ENCODE measurements at places on chromosomes 4 and X.

DNA sequence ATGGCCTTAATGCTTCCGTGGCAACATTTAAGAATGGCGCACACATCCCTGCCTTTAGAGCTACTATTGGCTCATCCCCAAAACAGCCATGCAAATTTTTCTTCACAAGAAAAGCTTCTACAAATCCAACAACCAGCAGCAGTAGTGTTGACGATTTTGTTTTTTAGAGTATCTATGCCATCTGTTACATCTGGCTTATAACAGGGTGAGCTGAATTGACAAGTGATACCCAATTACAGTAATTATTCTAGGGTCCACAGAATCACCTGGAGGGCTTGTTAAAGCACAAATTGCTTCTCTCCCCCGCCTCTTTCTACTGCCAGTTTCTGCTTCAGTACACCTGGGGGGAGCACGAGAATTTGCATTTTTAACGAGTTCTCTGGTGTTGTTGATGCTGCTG is 34.1 kb downstream of the DCHS2 start:
- no peak for DNase-seq

DNA sequence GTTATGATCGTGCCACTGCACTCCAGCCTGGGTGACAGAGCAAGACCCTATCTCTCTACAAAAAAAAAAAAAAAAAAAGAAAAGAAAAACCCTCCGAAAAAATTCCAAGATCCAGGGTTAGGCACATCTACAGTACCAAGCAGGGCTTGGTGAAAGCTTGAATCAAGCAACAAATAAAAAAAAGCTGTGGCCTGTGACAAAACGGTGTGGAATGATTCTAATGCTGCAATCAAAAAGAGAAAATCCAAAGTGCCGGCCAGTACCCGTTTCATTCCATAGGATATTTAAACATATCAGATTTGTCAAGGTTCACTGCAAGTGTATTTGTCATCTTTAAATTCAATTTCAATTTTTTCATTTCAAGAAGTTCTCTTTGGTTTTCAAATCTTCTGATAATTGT is 20.5 kb downstream of the RWDD4 start:
- no peak for DNase-seq

DNA sequence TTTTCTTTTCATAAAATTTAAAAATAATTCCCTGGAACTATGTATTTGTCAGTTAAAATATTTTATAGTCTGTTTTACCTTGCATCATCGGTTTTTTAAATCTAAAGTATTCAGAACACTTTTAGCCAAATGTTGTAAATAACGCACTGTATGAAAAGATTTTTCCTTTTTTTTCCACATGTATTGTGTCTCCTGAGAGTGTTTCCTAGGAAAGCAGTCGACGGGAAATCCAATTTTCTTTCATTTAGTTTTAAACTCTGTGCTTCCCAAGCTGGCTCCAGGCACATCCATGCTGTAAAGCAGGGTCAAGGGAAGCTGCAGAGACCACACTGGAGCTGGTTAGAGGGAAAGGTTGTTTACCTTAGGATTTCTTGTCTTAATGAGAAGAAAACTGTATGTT is 1724.3 kb upstream of the TENM3 start:
- DNase-seq = no peak

- DNase-seq = no peak
Observed at GRCh38 chr4:14924076-14924811, 78.0 kb upstream of the CPEB2 start.

DNA sequence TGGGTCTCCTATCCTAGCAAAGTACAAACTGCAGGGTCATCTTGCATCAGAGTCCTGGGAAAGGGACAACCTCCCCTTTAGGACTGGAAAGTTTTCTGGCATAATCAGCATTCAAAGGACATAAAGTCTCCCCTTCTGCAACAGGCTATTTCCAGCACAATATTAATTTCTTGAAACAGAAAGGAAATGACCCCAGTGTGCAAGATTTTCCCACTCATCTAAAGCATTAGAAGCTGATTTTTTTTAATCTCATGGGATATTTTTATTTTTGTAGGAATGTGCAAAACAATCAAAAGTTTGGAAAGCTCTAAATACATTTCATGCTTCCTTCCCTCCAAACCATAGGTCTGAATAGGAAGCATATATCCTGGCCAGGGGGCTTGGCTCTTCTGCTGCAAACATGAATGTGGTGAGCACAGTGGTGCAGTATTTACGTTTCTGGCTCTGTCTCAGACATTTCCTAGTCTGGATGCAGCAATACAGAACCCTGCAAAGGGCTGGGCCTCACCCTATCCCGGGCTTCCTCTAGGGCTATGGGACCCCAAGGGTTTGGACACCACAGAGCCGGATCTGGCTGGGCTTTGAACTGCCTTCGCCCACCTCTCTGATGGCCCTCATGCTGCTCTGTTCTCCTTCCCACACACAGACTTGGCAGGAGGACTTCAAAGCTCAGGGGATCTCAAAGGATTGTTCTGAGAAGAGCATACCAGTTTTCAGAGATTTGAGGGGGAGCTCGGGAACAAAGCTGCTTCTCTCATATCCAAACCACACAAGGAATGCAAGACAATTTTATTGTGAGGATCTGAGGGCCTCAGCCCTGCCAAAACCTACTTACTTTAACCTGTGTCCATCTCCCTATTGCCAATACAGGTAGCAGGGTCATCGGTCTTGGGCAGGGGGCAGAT is 64.9 kb downstream of the POLR2B start:
- no peak for DNase-seq

- DNase-seq = no peak
Observed at GRCh38 chr4:60865273-60865672, 334.9 kb upstream of the ADGRL3 start.

- DNase-seq = no peak
Observed at GRCh38 chrX:10819973-10820372, 199.6 kb upstream of the MID1 start.

- peak; percentile 82 for DNase-seq
Observed at GRCh38 chr4:40856840-40857362, 107.1 kb downstream of the NSUN7 start.

DNA sequence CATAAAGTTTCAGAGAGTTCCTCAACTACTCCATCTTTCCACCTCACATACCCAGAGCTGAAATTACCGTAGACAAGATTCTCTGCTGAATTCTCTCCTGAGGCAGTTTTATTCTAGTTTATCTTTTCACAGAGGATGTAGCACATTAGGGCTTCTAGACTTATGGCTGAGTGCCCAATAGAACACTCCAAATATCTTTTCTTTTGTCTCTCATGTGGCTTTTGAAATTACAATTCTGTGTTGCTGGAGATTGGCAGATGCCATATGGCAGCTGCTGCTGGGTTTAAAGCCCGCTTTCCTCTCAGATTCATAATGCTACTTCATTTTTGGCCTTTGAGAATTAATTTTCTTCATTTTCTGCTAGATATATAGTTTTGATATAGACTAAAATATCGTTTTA is 107.6 kb upstream of the BANK1 start:
- DNase-seq = no peak

GRCh38 chrX:115147220-115147619 is 42.0 kb upstream of the RBMXL3 start:
- no peak for DNase-seq

GRCh38 chr4:108043526-108043925 is 53.8 kb downstream of the HADH start:
- DNase-seq = no peak

GRCh38 chr4:80313627-80314026 is 21.9 kb upstream of the CFAP299 start:
- DNase-seq = no peak

- DNase-seq = no peak
Observed at GRCh38 chrX:150036181-150036580, 97.9 kb upstream of the EOLA2 start.

GRCh38 chrX:17768997-17769396 is 31.7 kb downstream of the SCML1 start:
- no peak for DNase-seq

GRCh38 chr4:185127021-185127925 is 15.8 kb upstream of the SLC25A4 start:
- peak; percentile 52 for DNase-seq

DNA sequence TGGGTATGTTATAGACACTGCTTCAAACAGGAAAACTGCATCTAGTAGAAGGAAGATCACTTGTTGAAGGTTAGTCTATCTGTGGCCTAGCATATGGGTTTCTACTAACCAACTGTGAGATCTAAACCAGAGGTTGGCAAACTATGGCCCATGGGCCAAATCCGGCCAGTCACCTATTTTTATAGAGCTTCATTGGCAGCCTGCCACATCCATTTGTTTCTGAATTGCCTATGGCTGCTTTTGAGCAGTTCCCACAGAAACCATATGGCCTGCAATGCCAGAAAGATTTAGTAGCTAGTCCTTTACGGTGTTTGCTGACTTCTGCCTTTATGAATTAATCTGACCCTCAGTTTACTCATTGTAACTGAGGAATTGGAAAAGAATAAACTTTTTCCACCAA is 71.1 kb downstream of the MID1 start:
- DNase-seq = no peak

DNA sequence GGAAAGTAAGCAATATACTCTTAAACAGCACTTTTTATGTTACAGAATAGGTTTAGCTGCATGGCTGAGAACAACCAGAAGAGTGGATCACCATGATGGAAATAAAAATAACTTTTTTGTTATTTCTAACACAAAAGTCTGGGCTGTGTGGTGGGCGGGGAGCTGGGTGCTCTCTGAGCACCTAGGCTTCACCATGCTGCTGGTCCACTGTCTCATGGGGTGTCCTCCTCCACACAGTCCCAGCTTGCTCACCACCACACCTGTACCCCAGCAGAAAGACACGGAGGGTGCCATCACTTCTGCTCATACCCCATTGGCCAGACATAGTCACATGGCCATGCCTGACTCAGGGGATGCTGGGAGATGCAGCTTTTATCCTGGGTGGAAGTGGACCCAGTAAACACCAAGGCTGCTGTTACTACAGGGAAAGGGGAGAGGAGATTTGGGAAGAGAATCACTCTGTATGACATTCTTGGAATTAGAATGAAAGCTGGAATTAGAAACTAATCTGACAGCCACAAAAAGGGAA is 45.0 kb downstream of the CPZ start:
- DNase-seq = no peak

GRCh38 chrX:31499109-31499508 is 427.3 kb upstream of the FTHL17 start:
- DNase-seq = no peak

DNA sequence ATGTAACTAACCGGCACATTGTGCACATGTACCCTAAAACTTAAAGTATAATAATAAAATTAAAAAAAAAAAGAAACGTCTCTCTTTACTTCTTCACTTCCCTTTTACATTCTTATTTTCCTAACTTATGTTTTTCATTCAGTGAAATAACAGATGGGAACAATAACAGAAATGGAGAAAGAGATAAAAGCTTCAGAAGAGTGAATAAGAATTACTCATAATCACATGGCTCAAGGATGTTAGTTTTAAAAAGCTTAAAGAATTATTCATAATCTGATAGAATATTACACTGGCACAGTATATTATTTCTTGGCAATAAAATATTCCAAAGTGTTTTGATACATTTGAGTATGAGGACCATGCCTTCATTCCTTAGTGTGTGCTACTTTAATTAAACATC is 175.6 kb downstream of the COL25A1 start:
- DNase-seq = no peak

- no peak for DNase-seq
Observed at GRCh38 chr4:143625632-143626031, 74.8 kb downstream of the FREM3 start.

- DNase-seq = no peak
Observed at GRCh38 chr4:76873495-76873894, 24.4 kb downstream of the SOWAHB start.

DNA sequence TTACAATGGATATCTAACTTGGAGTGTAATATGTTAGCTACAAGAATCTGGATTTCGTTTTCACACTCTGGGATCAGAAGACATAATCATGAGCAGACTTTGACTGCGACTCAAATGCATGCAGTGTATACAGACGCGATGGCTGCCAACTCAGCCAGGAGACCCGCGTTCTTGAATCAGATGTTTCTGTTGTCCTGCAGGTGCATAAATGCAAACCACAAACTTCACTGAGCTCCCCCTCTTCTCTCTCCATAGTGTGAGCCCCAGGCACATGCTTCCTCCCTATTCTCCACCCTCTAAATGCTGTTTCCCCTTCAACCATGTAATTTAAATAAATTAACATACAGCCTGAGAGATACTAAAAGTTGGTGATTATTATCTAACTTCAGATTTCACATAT is 347.9 kb downstream of the DCHS2 start:
- no peak for DNase-seq

GRCh38 chr4:33437406-33437805 is 2717.2 kb downstream of the PCDH7 start:
- DNase-seq = no peak

DNA sequence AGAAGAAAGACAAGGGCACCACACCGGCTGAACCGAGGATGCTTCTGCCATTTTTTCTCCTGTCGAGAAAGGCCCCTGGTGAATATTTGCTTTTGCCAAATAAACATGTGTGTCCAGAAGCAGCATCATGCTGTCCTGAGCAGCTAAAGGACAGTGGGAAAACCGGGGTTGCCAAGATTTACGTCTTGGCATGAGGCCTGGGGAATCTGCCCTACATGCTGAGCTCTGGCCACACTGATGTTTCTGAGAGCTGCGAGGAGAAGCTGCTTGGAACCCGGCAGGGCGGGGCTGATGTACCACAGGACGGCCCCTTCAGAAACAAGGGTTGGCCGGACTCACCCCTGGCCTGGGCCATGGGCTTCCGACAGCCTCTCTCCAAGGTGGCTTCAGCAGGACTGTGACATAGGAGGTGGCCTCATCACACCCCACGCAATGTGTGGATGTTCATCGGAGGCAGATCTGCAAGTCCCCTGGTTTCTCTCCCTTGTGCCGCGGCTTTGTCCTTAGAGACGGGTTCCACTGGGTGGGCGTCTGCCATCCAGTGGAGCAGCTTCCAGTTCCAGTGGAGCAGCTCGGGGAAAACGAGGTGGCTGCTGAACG is 42.2 kb upstream of the SORCS2 start:
- DNase-seq = no peak

GRCh38 chr4:112279882-112280315 is 5.8 kb downstream of the TIFA start:
- no peak for DNase-seq

DNA sequence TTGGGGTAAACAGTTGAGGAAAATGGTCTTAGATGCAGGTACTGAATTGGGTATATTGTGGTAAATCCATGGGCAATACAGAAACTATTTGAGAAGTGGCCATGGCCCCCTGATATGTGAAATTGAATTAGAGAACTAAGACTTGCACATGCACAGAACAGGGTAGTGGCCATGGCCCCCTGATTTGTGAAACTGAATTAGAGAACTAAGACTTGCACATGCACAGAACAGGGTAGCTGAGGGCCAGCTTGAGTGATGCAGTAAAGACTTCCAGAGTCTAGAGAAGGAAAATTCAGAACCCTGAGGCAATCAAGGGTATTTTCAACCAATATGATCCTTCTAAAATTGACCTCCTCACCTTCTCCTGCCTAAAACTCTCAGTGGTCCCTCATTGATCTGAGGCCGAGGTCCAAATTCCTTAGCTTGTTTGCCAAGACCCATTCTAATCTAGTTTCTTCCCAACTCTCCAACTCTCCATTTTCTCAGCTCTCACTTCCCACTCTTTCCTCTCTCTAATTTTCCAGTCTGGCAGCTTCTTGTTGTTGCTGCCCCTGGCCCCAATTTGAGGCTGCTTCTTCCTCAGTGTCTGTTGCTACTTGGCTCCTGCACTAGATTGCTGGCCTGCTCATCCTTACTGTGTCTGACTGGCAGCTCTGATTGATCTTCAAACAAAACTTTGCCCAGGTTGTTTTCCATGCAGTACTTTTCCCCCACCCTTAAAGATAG is 72.4 kb downstream of the FRAS1 start:
- no peak for DNase-seq

GRCh38 chrX:54494989-54495813 is 833 bp downstream of the FGD1 start:
- DNase-seq = no peak

All from GM20000 (cell line).